ENCODE measurements at places on chromosomes 2 and 18.

GRCh38 chr2:118168615-118169014, 80.3 kb downstream of the INSIG2 start:
- no peak for DNase-seq

- DNase-seq, result no peak
Observed at GRCh38 chr2:88810017-88810416, 118.5 kb downstream of the RPIA start.

GRCh38 chr2:9950521-9951271, 797 bp upstream of the GRHL1 start:
- DNase-seq, result peak; percentile 40

- no peak for DNase-seq
Observed at GRCh38 chr2:239792405-239793084, 232.6 kb downstream of the NDUFA10 start.

DNA sequence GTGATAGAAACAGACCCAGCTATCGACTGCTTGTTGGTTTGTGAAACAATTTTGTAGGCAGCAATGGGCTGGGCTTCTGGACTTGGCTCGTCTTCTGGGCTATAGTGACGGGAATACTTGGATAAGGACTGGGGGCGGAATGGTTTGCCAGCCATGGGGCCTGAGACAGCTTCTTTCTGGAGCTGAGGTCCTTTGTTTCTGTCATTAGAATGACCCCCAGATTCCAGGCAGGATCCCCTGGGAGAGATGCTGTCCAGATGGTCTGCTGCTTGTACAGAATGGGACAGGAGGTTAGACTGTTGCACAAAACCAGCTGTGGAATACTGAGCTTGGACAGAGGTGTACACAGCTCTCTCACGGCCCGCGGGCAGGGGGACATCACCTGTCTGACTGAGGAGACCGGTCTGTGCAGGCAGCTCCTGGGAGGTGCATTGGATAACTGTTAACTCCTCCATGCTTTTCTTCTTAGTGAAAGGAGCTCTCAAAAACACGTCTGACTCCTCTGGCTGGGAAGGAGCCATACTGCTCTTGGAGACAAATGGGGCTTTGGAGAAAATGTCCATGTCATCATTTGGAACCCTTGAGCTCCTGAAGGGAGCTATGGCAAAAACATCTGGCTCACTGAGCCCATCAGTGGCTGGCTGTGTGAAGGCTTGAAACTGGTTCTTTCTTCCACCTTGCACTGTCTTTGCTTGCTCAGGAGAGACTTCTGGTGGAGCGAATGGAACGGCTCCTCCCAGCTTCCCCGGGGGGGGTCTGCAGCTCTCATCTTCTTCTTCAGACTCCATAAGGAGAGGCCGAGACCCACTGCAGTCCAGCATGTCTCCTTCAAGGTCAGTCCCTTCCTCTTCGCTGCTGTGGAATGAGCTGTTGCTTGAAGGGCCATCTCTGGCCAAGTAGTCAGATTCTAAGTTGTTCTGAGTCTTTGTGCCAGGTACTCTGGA, 28.6 kb upstream of the NFU1 start:
- no peak for DNase-seq

- DNase-seq, result peak; percentile 92
Observed at GRCh38 chr2:55311444-55311870, 42.4 kb upstream of the MTIF2 start.

- DNase-seq, result no peak
Observed at GRCh38 chr18:11119550-11119949, 29.8 kb downstream of the PIEZO2 start.

- no peak for DNase-seq
Observed at GRCh38 chr2:227536445-227536844, 62.2 kb upstream of the SCYGR2 start.

Data from activated CD4-positive, alpha-beta T cell treated with anti-CD3 and anti-CD28 coated beads, Interleukin-10, Interleukin-2, amounts not matched to agents 100 ng/mL and 50 ng/mL, durations not matched to agents 16 hours and 8 hours (primary cell).